ENCODE measurements at places on chromosomes 16 and 17. TPM values are rescaled to one million over a fixed set of nuclear protein-coding genes. Genes with fewer than 3 reads are reported as not detected.

ARL4D gene
- 36.6 TPM for total RNA-seq

DPEP2 gene
- total RNA-seq = not detected

NME3 gene
- 59.8 TPM for total RNA-seq

XAF1 gene
- not detected for total RNA-seq

P2RX5 gene
- total RNA-seq = 27.4 TPM

ATP2A1 gene
- 1.8 TPM for total RNA-seq

STAC2 gene
- 1.3 TPM for total RNA-seq

EXOC3L1 gene
- total RNA-seq = 0.23 TPM

TNFRSF13B gene
- not detected for total RNA-seq

EMP2 gene
- total RNA-seq = 29.0 TPM

CDR2L gene
- total RNA-seq = 67.2 TPM

OTOA gene
- total RNA-seq = 0.14 TPM

PRCD gene
- not detected for total RNA-seq

SHBG gene
- 0.29 TPM for total RNA-seq

ERN2 gene
- not detected for total RNA-seq

Measured in A549 treated with GW870086 at 1 μM for 4 hours (cell line).